ENCODE measurements at places on chromosomes 2 and 18.

DNA sequence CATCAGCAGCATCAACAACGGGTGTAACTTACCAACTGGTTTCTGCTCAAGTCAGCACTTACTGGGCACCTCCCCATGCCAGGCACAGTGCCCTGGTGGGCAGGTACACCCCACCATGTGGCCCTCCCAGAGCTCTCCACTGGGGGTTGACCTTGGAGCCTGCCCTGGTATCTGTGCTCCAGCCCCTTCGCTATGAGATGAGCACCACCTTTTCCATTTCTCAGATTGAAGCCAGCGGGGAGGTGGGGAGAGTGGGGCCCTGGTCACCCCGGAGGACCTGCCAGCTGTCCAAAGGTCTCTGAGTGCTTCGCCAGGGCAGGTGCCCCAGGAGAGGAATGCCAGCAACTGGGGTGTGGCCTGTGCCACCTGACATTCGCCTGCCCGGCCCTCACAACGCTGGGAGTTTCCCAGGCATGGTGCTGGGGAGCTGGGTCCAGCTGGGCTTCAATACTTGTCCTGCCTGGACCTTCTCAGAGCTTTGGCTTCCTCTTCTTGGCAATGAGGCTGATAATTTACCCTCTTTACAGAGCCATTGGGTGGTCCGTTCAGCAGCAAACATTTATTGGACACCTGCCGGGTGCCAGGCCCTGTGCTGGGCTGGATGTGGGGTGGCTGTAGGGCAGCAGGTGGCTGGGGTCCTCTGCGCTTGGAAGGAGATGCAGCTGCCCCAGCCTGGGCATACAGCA is 5.9 kb upstream of the ZAP70 start:
- DNase-seq: no peak

DNA sequence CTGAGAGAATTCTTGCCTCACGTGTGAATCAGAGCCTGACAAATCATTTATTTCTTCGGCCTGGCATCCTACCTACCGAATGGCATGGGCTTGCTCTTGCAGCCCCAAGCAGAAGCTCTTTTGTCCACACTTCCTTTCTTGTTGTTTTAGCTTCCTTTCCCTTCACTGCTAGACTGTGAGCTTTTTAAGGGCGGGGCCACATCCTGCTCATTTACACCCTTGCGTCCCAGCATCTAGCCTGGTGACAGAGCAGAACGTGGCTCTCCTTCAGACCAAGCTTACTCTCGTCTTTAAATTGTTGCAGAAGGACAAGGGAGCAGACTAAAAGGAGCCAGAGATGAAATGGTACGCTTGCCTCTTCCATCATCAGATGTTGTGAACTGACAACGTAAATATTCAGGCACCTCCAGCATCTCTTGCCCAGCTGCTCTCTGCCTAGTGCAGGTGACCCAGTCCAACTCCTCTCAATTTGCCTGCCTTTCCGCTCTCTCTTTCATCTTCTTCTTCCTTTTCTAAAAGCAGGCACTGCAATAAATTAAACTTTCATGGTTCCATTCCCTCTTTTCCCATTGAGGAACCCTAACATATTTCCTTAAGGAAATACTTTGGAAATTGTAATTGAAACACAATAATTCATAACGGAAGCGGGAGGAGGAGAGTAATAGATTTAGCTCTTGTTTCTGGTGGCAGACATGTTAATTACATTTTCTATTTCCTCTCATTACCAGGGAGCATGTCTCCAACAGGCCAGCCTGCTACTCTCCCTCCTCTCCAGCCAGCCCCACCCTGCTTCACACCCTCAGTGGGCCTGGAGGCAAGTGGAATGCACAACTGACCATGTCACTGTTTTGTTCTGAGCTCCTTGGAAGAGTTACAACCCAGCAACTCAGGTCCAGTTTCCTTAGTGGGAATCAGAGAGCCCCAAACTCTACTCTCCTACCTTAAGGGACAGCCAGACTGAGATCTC is 228.1 kb upstream of the TRIB2 start:
- DNase-seq: no peak

DNA sequence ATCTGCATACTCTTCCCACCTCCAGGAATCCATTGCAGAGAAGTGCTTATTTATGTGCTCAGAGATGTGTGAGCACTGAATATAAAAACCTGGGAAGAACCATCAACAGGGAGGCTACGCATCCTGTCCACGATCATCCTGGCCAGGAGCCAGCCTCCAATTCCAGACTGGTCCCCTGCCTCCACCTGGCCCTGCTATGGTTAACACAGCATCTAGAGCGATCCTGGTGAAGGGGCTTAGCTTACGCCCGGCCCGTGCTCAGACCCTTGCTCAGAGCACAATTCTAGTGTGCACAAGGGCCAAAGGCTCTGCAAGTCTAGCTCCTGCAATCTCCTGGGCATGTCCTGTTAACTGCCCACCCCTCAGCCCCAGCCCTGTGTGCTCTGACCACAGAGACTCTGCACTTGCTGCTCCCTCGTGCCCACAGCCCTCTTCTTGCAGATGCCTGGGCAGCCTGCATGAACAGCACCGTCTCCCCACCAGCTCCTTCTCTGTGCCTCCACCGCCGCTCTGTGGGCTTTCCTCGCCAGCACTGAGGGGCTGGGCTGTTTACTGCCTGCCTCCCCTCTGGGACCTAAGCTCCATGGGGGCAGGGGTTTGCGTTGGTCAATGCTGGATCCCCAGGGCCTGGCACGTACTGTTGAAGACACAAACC is 6.5 kb downstream of the PER2 start:
- DNase-seq: no peak

DNA sequence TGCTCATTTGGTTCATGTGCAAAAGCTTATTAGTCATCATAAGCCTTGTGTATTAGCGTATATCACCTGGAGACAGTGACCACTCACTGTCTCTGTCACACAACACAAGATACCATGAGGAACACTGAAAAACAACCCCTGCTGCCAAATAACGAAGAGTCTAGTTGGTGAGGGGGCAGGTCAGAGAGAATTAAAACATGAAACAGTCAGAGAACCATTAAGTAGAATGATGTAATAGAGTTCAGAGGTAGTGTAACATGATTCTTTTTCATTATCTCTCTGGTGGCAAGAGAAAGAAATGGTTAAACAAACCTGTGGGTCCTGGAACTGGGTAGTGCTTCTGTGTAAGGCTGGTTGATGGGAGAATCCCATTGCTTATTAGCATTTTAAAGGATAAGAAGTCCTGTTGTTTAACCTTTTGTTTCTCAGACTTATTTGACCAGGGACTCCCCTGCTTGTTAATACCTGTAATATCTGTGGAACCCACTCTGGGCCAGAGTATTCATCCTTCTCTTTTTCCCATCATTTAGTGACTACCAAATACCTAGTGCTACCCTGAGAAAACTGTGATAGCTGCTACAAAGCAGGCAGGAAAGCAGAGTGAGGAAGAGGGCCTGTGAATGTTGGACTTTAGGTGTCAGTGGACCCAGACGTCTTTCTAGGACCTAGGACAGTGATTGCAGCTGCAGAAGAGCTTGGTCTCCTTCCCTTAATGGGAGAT is 38.0 kb downstream of the PTRHD1 start:
- DNase-seq: no peak

- DNase-seq: no peak
Measured at GRCh38 chr2:96754317-96754716, 6.4 kb upstream of the CNNM4 start.

DNA sequence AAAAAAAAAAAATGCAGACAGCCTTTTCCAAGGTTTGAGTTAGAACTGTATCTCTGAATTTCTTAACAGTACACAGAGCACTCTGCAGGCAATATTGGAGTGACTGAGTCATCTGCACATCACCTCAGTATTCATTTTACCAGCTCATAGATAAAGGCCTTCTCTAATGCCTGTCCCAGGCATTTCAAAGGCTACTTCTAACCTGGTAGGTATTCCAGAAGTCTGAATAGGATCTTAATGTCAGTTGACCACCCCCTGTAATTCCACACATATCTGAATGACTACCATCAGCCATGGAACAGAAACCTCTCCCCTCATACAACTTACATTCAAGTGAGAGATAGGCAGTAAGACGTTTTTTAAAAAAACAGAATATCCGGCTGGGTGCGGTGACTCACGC is 9.0 kb downstream of the METTL21A start:
- DNase-seq: no peak

DNA sequence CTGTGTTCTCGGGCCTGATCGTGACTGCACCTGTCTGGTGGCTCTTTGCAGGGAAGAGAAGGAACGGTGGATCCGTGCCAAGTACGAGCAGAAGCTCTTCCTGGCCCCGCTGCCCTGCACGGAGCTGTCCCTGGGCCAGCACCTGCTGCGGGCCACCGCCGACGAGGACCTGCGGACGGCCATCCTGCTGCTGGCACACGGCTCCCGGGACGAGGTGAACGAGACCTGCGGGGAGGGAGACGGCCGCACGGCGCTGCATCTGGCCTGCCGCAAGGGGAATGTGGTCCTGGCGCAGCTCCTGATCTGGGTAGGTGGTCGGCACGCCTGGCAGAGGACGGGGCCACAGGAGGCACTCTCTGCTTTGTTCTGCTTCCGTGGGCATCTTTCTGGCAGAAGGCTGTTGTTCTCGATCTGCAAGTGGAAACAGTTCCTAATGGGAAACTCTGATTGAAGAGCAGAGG is 48.0 kb downstream of the GBX2 start:
- no peak for DNase-seq

DNA sequence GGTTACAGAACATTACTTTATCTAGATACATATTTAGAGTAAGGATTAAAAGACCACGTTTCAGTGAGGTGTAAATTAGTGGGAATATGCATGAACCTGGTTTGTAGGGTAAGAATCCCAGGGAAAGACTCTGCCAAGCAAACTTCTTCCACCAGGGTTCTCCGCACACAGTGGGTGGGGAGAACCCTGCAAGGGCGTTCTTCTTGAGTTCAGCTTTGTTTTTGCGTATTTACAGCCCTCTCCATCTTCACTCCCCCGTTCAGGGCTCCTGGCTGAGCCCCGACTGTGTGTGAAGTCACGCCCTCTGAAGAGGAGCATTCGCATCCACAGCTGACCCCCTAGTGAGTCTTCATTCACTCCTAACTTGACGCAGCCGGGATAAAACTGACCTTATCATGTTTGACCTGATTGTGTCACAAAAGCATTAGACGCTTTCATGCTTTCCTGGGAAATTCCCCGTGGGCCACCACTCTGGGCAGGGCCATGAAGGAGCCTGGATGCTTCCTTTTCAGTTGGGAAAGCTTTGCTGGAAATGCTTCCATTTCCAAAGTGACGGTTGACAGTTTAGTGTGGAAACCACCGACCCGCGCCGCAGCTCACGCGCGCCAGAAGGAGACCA is 1.0 kb downstream of the ALKAL2 start:
- no peak for DNase-seq

DNA sequence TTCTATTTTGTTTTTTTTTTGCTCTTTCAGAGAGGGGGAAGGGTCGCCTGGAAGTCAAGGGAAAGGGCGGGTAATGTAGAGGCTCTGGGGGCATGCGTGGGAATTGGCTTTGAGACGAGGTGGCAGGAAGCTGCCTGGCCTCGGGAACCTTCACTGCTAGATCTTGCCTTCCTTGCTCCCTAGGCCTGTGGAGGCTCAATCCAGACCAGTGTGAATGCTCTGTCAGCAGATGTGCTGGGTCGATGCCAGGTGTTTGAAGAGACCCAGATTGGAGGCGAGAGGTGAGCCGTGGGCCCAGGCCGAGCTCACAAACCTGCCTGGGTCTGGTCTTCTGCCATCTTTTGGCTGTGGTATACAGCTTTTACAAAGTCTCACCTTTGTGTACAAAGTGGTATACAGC is 15.5 kb downstream of the CCT7 start:
- no peak for DNase-seq

DNA sequence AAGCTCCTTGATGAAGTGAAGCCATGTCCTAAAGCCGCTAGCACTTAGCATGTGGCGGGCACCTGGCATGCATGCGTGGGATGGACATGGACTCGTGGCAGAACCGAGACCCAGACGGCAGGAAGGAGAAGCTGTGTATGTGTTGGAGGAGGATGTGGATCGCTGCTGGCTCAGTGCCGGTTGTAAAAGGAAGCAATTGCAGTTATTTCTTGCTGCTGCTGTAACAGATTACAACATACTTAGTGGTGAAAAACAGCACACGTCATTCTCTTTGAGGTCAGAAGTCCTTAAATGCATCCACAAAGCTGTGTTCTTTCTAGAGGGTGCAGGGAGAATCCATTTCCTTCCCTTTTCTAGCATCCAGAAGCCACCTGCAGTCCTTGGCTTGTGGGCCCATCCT is 74.6 kb downstream of the AGAP1 start:
- no peak for DNase-seq

GRCh38 chr18:12703664-12704063 is 822 bp downstream of the PSMG2 start:
- no peak for DNase-seq

- no peak for DNase-seq
Measured at GRCh38 chr2:217929757-217930707, 72.8 kb downstream of the TNS1 start.

- DNase-seq: no peak
Measured at GRCh38 chr2:196697825-196698224, 58.3 kb downstream of the CCDC150 start.

GRCh38 chr2:29209551-29209950 is 94.3 kb downstream of the CLIP4 start:
- DNase-seq: no peak
